ENCODE measurements at places on chromosomes 12 and 14.

DNA sequence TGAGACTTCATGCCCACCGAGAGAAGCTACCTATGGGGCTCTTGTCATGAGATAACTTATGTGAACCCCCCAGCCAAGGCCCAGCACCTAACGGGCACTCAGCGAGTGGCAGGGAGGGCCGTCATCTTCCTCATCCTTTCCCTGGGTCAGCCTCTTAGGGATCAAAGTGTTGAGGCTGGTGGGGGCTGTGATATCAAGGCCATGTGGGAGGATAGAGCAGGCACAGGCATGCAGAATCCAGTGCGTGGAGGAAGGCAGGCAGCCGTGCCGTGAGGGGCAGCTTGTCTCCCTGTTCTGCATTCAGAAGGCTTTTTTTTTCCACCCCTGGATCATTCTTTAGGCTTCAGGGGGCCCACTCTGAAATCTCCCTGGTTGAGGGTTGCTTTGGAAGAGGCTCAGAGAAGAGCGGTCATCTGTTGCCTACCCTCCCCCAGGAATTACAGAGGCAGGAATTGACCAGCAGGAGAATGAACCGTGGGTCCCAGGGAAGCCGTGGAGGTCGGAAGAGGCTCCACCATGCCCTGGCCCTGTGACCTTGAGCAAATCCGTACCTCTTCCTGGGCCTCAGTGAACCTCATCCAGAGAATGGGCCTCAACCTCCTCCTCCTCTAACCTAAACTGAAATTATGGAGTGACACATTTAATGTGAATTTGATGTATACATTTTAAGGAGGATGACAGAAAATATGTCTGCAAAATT, 62.8 kb downstream of the BEGAIN start:
- DNase-seq: no peak

DNA sequence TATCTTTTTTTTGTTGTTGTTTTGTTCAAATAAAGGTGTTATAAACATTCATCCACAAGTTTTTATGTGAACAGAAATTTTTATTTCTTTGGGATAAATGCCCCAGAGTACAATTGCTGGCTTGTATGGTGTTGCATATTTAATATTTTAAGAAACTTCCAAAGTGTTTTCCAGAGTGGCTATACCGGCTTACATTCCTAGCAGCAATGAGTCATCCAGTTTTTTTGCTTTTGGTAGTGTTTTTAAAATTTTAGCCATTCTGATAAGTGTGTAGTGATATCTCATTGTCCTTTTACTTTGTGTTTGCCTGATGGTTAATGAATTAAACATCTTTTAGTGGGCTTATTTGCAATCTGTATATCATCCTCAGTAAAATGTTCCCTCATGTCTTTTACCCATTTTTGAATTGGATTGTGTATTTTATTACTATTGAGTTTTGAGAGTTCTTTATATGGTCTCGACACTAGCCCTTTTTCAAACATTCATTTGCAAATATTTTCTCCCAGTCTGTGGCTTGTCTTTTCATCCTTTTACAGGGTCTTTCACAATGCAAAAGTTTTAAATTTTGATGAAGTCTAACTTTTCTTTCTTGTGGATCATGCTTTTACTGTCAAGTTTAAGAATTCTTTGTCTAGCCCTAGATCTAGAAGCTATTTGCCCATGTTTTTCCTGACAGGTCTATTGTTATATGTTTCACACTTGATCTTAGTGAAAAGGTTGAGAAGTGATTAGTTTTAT, 29.5 kb downstream of the PPP4R4 start:
- DNase-seq: no peak

GRCh38 chr12:107515446-107515958, 170.1 kb upstream of the PWP1 start:
- DNase-seq: no peak

DNA sequence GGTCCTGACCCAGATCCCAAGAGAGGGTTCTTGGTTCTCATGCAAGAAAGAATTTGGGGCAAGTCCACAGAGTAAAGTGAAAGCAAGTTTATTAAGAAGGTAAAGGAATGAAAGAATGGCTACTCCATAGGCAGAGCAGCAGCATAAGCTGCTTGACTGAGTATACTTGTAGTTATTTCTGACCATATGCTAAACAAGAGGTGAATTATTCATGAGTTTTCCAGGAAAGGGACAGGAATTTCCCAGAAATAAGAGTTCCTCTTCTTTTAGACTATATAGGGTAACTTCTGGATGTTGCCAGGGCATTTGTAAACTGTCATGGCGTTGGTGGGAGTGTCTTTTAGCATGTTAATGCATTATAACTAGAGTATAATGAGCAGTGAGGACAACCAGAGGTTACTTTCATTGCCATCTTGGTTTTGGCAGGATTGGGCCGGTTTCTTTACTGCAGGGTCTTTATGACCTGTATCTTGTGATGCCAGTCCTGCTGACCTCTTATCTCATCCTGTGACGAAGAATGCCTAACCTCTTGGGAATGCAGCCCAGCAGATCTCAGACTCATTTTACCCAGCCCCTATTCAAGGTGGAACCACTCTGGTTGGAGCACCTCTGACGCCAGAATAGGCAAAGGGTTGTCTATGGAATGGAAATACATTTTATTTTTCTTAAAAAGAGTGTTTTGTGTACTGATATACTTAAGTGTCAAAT, 113.8 kb downstream of the OTOGL start:
- DNase-seq: no peak

- no peak for DNase-seq
Measured at GRCh38 chr14:31968956-31969698, 108.0 kb upstream of the ARHGAP5 start.

GRCh38 chr14:68467425-68467824, 325.4 kb downstream of the ZFP36L1 start:
- DNase-seq: no peak

- peak; percentile 7 for DNase-seq
Measured at GRCh38 chr14:58829594-58829993, 191.8 kb downstream of the DACT1 start.

GRCh38 chr12:32566663-32567295, 112.3 kb upstream of the DNM1L start:
- no peak for DNase-seq

DNA sequence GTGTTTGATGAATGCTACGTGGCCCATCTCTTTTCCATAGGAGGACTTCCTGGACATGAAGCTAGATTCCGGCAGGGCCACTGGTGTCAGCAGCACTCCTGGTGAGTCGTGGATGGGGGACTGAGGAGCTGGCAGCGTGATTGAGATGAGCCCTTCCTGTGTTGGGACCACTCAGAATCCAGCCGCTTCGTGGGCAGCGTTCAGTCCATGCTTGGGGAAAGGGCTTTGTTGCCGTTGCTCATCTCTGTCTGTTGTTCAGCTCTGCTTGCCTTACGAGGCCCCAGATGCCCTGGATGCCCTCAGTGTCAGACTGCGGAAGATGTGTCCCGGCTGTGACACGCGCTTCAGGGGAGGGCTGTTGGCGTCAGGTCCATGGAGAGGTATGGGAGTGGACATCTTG, 127.1 kb upstream of the RTL1 start:
- no peak for DNase-seq

- DNase-seq: peak; percentile 76
Measured at GRCh38 chr12:6871052-6871957, 1.8 kb downstream of the SPSB2 start.

- DNase-seq: no peak
Measured at GRCh38 chr12:132413931-132414588, 75.9 kb upstream of the FBRSL1 start.

DNA sequence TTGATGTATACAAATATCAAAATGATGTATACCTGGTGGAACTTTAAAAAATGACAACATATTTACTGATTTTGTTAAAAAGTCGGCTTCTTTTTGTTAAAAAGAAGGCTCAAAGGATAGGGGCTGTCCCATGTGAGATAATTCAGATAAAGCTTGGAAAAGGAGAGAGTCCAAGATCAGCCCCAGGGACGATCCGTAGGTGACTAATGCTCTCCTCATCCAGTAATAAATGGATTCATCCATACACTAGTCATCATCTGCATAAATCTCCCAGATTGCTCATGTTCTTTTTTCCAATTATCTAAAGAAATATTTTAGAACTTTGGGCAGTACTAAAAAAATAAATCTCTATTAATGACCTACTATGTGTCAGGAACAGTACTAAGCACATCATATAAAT, 23.4 kb upstream of the FSCB start:
- DNase-seq: no peak

GRCh38 chr14:51269634-51270033, 29.6 kb downstream of the TMX1 start:
- DNase-seq: no peak

DNA sequence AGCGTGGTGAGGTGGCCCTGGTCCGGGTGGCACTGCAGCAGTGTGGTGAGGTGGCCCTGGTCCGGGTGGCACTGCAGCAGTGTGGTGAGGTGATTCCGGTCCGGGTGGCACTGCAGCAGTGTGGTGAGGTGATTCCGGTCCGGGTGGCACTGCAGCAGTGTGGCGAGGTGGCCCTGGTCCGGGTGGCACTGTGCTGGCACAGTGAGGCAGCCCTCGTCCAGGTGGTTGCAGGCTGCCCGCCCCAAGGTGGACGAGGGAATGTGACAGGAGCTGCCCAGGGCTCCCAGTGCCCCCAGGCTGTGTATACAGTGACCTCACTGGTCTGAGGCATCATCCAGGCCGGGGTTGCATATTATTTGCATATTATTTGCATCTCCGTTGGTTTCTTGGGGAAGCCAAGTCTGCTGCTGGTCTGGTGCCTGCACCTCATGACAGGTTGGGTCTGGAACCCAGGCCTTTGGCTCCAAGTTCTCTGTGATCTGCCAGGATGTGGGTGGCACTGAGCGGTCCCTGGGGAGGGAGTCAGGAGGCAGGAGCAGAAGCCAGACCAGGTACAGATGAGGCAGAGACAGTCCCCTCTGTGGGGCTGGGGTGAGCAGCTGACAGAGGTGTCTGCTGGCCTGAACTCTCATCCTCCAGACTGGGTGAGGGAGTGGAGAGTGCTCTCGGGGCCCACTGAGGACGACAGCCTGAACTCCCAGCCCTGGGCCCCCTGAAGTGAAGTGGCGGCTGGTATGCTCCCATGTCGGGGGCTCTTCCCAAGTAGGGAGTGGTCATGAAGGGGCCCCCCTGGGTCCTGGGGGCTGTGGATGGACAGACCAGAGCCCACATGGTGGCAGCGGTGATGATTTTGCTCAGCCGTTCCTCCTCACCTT, 79.3 kb downstream of the KIF26A start:
- DNase-seq: no peak

- DNase-seq: no peak
Measured at GRCh38 chr14:20008156-20008555, 6.2 kb downstream of the OR4Q2 start.

DNA sequence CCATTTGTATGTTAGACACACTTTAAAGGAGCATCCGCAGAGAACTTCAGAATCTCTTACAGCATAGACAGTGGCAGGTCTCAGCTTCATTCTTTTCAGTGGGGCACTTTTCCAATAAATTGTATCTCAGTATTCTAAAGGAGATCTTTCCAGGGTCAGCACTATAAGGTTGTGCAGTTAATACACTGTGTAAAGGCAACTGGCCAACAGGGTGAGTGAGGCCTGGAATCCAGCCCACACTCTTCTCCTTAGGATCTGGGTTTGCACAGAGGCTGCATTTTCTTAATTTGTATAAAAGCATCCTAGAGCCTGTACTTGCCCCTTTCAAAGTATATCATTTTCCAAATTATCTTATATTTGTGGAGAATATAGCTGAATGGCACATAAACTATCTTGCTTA, 94.2 kb downstream of the MYF5 start:
- no peak for DNase-seq

GRCh38 chr12:7411343-7411742, 32.6 kb downstream of the CD163L1 start:
- DNase-seq: no peak

- DNase-seq: no peak
Measured at GRCh38 chr12:30925607-30926242, 823 bp upstream of the TSPAN11 start.

DNA sequence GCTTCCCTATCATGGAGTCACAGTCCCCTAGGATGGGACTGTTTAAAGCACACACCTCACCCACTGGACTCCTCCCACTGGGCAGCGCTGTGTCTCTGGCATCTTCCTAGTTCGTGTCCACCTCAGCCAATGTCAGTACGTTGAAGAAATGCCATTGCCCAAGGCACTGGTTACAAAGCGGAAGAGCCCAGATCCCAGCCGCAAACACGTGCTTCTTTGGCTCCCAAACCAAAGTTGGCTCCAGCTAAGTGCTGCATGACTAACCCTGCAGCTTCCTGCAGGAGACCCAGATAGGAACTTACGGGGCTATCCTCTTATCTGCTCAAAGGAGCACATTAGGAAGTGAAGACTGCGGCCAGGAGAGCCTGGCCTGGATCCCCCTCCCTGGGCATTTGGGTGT, 9.3 kb downstream of the SYNE3 start:
- no peak for DNase-seq
